Activated CD4-positive, alpha-beta T cell treated with anti-CD3 and anti-CD28 coated beads for 4 hours (primary cell): ENCODE measurements at places on chromosomes 2 and 18.

GRCh38 chr2:206804326-206804725 is 38.9 kb downstream of the FASTKD2 start:
- no peak for DNase-seq

GRCh38 chr18:778194-778927 is 33.7 kb downstream of the YES1 start:
- no peak for DNase-seq

DNA sequence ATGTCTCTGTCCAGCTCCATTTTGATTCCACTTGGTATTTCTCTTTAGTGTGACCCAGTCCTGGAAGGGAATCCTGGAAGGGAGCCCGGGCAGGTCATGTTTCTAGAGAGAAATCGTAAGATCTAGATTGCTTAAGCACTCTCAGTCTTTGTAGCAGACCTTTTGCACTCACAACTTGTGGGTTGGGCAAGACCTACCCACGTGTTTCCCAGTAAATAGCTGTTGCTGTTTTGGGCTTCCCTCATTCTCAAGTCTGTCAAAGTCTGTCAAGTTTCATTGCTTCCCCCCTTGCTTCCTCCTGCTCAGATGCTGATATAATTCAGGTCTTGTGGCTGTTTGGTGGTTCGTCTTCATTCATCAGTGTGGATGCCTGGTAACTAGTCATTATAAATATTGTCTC is 17.4 kb upstream of the NEMP2 start:
- no peak for DNase-seq

- no peak for DNase-seq
Measured at GRCh38 chr2:109402980-109403840, 210.6 kb downstream of the SEPTIN10 start.

- no peak for DNase-seq
Measured at GRCh38 chr2:527581-527980, 149.6 kb downstream of the TMEM18 start.

DNA sequence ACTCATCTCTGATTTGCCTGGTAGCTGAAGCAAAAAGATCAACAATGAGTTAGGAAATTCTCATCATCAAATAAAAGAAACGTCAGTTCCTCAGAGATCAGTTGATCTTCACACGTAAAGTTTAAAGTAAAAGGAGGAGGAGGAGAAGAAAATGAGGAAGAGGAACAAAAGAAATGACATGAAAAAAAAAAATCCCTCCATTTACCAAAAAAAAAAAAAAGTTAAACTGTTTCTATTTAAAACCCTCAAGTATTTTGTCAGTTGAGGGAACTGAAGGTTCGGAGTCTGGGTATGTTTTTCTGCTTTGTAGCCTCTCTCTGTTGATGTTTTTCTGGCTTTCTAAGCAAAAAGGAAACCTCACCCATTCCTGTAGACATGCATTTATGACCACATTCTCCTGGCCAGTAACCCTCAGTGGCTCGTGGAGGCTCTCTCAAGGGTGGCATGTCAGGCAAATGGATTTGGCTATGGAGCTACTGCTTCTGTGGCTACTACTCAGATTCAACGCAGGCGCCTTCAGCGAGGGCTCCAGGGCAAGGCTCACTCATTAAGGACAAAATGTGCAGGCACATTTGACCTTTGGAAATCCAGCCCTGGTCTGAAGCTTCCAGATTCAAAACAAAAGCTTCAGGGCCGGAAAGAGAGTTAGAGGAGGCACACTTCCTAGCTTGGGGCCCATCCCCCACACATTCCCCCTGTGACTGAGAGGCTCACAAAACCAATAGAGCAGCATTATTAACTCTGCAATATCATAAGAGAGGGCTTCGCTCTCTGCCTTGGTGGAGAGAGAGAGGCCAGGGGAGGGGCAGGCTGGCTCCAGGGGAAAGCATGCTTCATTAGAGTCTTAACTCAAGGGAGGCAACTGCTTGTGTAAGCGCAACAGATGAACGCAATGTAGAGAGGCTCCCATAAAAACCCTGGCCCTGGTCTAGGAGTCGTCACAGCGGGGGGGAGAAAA is 22.3 kb downstream of the KLF7 start:
- DNase-seq = peak; percentile 44

GRCh38 chr18:23585007-23585871 is 1.1 kb downstream of the NPC1 start:
- DNase-seq = peak; percentile 6

DNA sequence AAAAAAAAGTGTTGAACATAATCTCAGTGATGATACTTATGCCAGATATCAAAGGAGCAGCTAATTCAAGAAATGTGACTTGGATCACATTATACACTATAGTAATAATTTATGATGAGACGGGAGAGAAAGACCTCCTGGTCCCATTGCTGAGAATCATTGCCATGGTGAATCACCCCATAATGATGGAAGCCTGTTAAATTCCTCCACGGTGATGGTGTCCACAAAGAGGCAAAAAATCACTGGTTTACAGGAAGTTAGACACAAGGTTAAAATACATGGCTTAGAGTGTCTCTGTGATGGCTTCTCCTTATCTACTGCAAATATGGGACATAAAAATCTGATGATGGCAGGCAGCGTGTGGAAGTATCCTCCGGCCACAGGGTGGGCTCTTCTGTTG is 210.0 kb downstream of the CDH2 start:
- no peak for DNase-seq

DNA sequence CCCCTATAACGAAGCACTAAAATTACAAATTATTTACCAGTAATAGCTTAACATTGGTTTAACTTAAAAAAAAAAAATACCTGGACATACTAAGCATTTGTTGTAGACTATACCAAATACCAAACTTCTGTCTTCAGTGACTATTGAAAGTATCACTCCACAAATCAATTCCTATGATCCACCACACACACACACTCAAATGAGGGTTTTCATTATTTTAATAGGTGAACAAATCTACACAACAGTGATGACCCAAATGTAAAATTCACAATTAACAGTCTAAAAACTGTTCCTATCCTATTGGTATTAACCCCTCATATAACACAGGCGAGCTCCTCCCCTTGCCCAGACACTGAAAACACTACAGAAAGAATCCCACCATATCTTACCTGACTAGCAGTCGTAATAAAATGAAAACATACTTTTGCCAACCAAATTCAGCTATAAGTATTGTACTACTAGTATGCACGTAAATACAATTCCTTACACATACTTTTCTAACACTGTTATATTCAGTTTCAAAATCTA is 2.5 kb downstream of the SP3 start:
- no peak for DNase-seq

- no peak for DNase-seq
Measured at GRCh38 chr2:85342156-85342555, 12.2 kb downstream of the RETSAT start.

DNA sequence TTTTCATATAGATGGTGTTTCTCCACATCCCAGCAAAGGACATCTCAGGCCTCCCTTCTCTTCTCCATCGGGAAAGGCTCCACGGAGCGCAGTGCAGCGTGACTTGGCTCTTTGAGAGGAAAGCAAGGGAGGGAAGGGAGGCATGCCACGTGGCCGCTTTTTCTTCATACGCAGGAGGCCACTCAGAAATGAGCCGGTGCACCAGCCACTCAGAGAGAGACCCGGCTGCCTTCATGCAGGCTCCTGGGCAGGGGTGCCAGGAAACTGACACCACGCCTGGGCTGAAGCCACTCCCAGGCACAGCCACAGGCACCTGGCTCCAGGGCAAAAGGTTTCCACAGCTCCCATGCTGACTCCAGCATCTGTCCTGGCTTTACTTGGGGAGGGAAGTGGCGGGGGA is 11.1 kb upstream of the LOXHD1 start:
- DNase-seq = no peak

DNA sequence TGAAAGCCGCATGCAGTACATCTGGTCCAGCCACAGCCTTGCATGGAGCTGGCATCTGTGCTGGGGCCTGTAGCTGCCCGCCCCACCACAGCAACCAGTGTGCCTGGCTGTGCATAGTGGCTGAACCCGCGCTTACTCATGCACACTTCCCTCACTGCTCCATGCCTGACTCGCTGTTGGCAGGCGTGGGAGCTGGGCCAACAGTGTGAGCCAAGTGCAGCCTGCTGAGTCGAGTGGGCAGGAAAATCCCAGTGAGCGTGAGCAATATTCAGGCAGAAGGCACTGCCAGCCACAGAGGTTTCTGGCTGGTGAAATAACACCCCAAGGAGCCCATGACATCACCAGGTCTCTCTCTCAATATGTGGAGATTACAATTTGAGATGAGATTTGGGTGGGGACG is 1674.1 kb upstream of the TMEFF2 start:
- DNase-seq = no peak

- no peak for DNase-seq
Measured at GRCh38 chr18:34911661-34912384, 129.4 kb upstream of the MAPRE2 start.

GRCh38 chr2:64313398-64313723 is 140.6 kb upstream of the LGALSL start:
- DNase-seq = no peak

DNA sequence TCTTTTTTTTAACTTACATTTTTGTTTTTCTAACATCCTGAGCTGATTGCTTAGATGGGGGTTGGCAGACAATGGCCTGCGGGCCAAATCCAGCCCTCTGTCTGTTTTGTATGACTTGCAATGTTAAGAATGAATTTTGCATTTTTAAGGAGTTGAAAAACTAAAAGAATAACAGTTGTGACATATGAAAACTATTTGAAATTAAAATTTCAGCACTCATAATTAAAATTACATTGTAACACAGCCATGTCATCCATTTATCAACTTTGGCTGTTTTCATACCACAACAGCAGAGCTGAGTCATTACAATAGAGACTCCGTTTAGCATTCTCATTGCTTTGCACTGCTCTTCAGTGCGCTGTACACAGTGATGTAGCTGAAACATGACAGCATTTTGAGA is 94.1 kb upstream of the MC4R start:
- DNase-seq = no peak

DNA sequence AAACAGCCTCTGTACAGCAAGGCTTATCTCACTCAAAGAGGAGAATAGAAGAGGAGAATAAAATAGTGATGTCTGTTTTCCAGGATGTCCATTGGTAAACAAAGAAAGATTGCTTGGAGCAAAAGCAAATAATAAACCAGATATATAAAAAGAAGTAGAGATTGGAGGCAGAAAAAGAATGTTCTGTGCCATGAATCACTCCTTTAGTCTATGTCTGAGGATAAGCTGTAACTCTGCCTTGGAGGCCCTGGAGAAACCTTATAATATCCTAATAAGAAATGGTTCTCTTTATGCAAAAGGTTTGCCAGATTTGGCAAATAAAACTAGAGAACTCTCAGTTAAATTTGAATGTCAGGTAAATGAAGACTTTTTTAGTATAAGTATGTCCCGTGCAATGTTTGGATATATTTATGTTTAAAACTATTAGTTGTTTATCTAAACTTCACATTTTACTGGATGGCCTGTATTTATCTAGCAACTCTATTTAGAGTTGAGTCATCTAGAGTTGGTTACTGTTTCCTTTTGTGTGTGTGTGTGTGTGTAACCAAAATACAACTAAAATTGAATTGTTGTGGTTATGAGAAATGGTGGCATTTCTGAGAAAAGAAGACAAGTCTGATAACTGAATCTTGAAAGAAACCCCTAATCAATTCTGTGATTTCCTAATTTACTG is 510.3 kb upstream of the SETBP1 start:
- DNase-seq = no peak

GRCh38 chr2:144711630-144712549 is 192.0 kb upstream of the ZEB2 start:
- DNase-seq = no peak

GRCh38 chr2:135797497-135798274 is 39.3 kb downstream of the LCT start:
- DNase-seq = peak; percentile 76

DNA sequence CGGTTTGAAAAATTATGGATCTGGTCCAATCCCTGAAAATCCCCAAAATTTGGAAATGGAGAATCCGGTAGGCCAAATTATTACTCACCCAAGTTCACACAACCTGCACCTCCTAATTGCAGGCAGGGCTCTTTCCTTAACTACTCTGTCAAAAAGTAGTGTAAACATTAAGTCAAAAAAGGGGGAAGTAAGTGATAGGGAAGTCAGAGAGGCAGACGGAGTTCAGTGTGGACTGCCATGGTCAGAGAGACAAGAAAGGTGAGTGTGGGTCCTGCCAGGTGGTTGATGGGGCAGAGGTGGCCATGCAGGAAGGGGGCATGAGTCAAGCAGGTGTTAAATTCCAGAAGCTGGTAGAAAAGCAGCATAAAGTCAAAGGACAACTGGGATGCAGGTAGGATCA is 104.7 kb upstream of the STPG4 start:
- DNase-seq = no peak

DNA sequence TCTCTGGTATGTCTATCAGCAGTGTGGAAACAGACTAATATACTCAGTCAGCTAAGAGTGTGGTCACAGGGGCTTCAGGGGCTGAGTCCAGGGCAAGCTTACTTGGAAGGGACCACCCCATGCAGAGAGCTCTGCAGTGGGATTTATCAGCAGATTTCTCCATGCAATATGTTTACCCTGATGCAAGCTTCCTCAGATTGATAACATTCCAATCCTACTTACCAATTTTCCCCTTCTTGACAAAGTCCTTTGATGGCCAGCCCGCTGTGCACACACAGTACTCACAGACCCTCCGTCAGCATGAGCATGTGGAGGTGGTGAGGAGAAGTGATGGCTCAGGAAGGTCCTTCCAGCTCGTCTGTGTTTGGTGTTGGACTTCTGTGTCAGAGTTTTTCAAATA is 51.8 kb downstream of the SH3RF3 start:
- DNase-seq = no peak

GRCh38 chr2:162072976-162073887 is 783 bp downstream of the DPP4 start:
- peak; percentile 22 for DNase-seq

DNA sequence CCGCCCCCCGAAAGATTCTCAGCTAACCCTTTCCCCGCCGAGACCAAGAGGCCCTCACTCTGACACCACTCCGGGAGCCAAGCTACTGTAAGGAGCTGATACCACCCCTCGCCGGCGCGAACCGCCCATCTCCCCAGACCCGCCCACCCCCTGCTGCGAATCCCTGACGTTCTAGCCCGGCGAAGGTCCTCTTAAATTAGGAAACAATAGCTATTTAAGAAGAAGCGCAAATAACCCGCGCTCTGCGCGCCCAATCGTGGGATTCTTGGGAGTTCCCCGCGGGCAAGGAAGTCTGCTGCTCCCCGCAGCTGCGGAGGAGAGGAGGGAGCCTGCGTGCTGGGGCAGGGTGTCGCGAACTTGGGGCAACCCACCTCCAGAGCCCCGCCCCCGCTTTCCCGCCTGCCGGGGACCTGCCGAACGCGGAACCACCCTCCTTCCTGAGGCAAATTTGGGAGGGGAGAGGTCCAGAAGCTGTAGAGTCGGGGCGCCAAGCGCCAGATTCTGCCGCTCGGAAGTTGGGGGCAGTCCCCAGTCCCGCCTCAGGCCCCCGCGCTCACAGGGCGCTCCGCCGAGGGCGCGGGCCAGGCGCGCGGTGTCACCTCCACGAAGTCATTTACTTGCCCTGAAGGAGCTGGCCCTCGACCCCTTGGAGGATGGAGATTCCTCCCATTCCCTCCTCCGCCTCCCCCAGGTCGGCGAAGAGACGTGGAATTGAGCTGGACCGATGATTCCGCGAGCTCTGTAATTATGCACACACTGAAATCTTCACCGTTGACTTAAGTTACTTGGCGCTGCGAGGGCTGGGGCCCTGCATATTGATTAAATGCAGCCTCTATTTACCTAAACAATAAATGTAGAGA is 8.4 kb upstream of the SP9 start:
- no peak for DNase-seq

GRCh38 chr18:37218022-37218590 is 347.5 kb downstream of the CELF4 start:
- no peak for DNase-seq

GRCh38 chr2:236190674-236191073 is 22.5 kb upstream of the GBX2 start:
- DNase-seq = no peak

GRCh38 chr2:209138079-209138478 is 285.8 kb upstream of the MAP2 start:
- DNase-seq = no peak

GRCh38 chr2:37600735-37601134 is 70.7 kb downstream of the CDC42EP3 start:
- no peak for DNase-seq
